ENCODE measurements at places on chromosomes 5 and 9.

DNA sequence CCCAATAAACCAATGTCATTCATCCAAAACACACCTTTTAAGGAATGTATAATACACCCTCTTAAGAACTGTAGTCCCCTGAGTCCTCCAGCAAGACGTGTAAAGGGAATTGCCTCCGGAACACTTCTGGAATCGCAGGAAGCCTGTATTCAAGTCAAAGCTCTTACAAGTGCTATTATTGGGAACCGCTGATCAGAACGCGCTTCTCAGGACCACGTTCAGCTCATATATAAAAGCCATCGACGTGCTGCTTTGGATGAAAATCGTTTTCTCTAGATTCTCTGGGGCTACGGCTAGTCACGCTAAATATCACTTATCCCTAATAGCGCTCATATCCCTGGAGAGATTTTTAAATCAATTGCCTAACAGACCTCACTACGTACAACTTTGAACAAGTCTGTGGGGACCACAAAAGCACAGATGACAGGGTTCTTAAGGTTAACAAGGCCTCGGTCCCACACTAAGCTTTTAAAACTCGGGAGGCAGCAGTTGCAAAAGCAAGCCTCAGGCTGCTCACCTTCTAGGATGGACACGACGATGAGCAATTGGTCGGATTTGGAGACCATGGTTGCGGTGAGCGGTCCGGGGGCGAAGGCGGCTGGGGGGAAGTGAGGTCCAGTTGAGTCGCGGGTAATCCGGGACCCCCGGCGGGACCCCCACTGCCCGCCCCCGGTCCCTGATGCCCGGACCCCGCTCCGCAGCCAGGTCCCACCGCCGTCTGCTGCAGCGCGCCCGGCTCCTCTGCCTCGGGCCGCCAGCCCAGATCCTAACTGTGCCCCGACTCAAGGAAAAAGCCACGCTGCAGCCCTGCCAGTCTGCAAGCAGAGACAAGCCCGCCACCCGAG is 548 bp downstream of the CEP120 start:
- DNase-seq, result no peak

DNA sequence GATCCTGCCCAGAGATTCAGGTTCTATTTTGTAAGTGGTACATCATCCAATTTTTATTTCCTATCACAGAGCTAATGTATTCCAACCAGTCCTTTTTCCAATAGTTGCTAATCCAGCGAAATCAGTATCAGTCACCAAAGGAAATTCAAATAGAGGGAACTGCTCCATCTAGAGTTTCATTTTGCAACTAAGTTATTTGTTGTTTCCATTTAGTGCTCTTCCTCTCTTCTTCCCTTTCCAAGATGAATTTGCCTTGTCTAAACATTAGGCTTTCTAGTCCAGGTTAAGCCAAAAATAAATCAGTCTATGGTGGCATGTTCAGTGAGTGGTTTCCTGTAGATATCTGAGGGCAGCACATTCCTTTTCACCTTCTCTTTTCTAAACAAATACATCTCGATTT is 79.8 kb upstream of the SPATA31D4 start:
- DNase-seq, result no peak

- no peak for DNase-seq
Observed at GRCh38 chr9:36950389-36950788, 83.7 kb downstream of the PAX5 start.

GRCh38 chr5:59506285-59506877 is 387.1 kb downstream of the PDE4D start:
- no peak for DNase-seq

DNA sequence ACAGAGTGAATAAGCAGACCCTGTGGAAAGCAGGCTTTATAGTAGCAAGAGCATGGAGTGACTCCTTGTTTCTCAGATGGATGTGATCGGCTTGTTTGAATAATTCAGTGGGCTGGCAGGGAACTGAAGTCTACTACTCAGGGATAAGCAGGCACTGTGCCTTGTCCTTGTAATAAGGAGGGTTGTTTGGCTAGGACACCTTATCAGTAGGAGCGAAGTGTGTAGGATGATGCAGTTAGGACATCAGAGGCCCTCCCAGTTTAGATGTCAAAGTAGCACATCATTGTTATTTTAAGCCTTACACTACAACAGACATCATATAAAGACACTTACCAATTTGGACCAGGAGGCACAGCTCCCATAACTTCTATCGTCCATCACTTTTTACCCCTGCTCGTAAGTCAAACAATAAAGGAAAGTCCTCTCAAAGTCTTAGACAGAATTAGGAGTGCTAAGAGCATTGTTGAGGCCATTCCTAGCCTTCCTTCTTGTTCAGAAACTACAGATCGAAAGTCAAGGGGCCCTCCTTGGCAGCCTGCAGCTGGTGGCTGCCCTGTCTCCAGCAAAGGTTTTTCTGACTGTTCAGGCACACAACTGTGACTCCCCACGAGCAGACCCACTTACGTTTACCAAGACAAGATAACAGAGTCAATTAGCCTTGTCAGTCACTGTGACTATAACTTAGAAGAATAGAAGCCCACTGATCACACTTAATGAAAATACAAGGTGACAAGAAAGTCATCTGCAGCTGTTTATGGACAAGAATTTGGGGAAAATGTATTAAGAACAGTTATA is 218.6 kb downstream of the SNX18 start:
- no peak for DNase-seq

DNA sequence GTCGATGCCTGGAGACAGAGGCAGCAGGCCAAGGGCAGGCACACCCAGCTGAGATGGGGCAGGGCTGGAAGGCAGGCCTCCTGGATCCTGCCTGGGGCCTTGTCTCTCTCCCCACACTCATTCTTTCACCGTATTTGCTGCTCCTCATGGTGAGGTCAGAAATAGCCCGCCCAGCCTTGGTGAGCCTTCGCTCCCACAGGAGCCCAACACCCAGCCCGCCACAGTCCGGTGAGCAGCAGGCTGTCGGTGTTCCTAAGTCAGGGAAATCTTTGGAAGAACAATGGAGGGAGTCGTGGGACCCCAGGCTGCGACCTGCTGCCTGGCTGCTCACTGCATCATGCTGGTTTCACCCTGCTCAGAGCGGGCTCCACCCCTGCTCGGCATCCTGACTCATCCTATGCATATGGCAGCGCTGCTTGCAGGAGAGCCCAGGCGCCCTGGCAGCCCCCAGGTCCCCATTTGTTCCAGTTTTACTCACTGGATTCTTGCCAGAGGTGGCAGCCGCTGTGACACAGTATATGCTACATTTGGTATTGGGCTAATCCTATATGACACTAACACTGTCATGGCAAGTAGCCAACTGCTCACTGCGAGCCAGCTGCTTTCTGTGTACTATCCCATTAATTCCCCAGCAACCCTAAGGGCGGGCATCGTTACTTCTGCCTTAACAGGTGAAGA is 53.2 kb upstream of the NCS1 start:
- no peak for DNase-seq

DNA sequence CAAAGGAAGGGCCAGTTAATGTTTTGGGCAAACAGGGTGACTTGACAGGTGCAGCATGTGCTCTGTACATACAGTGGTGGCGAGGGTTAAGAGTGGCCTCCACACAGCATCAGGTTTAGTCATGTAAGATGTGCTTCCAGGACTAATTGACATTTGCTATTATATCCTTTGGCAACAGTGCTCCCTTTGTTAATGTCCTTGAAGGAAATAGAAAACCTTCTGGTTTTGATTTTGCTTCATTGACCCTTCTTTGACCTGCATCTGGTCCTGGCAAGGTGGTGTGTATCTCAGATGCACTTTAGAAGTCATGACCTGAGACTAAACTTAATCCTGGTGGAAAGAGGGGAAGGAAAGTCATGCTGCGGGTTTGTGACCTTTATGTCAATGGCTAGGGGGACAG is 440.0 kb downstream of the ENC1 start:
- no peak for DNase-seq

- DNase-seq, result no peak
Observed at GRCh38 chr9:88969646-88970373, 21.5 kb upstream of the S1PR3 start.

- no peak for DNase-seq
Observed at GRCh38 chr9:124133727-124134126, 122.2 kb downstream of the LHX2 start.

DNA sequence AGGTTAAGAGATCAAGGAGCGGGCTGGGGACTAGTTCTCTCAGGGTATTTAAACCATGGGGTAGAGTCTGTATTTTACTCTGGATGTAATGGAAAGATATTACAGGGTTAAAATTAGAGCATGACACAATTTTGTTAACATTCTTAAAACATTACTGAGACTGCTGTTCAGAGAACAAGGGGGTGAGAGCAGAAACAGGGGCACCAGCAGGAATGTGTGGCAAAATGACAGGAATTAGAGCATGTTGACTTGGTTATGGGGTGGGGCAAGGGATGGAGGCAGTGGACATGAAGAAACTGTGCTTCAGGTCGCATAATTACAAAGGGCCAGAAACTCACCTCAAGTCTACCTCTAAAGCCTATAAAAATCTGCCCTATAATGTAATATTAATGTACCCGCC is 75.0 kb downstream of the TMEM232 start:
- DNase-seq, result no peak

DNA sequence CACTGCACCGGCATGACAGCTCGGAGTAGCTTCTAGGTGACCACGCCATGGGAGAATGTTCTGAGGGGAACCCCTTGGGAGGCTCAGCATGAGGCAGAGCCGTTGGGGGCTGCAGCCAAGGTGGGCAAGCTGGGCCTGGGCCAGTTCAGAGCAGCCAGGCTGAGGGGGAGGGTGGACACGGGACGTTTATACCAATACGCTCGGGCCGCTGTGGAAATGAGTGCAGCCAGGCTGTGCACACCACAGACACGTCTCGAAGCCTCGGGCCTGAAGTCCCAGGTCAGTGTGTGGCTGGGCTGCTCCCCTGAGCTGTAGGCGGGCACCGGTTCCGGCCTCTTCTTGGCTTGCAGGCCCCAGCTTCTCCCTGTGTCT is 28.9 kb upstream of the SLC12A7 start:
- no peak for DNase-seq

- DNase-seq, result no peak
Observed at GRCh38 chr5:177131352-177132135, 2.0 kb upstream of the NSD1 start.

DNA sequence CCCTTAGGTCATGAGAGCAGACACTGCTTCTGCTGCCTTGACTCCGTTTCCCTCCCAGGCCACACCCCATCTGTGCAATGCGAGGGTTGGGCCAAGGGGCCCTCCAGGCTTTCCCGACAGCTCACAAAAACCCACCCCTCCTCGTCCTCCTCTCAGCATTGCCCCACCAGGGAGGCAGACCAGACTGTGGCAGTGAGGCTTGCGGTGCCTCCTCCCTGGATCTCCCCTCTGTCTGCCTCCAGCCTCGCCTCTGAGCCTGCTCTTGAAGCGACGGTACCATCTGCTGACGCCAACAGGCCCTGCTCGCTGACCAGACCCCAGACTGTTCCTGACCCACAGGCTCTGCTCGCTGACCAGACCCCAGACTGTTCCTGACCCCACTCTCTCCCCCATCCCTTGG is 99.2 kb upstream of the CACNA1B start:
- DNase-seq, result no peak

DNA sequence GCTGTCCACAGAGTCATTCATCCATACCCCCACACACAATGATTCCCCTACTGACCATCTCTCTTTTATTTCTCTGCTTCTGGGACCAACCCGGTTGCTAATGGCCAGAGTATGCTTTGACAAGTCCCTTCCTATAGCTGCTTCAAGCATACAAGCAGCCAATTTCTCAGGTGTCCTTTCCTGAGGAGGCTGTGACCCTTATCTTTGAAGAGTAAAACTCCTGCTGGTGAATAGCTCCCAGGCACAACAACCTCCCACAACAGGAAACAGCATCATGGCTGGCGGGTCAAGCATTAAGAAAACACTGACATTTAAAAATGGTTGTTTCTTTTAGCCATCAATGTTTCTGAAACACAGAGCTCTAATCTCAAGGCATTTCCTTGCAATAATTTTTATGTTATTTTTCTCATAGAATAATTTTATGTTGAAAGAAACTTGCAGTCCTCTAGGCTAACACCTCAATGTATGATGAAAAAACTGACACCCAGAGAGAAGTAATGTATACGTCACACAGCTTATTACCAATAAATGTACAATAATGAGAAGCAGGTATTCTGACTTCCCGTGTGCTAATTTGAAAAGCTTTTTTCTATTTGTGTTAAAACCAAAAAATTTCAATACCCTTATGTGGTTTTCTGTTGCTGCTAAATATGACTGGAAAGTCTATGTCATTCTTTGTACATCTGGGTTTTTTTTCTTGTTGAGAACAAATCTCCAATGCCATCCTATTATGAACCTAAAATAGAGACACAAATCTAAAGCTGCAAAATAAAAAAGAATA is 7.5 kb upstream of the PAM start:
- DNase-seq, result no peak

DNA sequence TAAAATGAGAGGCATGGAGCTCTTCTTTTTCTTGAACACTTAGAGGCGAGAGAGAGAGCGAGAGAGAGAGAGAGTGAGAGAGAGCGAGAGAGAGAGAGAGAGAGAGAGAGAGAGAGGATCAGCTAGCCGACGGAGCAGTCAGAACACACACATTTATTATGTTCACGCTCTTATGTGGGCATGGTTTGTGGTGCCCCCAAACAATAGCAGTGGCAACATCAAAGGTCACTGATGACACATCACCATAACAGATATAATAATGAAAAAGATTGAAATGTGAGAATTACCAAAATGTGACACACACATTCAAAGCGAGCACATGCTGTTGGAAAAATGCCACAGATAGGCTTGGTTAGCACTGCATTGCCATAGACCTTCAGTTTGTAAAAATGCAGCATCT is 116.1 kb downstream of the KDM4C start:
- DNase-seq, result peak; percentile 7

All from activated CD8-positive, alpha-beta memory T cell treated with anti-CD3 and anti-CD28 coated beads for 1 hour (primary cell).